Dermis microvascular lymphatic vessel endothelial cell (primary cell): ENCODE measurements at places on chromosomes 7 and 10. TPM values are rescaled to one million over a fixed set of nuclear protein-coding genes. Genes with fewer than 3 reads are reported as not detected.

DNA sequence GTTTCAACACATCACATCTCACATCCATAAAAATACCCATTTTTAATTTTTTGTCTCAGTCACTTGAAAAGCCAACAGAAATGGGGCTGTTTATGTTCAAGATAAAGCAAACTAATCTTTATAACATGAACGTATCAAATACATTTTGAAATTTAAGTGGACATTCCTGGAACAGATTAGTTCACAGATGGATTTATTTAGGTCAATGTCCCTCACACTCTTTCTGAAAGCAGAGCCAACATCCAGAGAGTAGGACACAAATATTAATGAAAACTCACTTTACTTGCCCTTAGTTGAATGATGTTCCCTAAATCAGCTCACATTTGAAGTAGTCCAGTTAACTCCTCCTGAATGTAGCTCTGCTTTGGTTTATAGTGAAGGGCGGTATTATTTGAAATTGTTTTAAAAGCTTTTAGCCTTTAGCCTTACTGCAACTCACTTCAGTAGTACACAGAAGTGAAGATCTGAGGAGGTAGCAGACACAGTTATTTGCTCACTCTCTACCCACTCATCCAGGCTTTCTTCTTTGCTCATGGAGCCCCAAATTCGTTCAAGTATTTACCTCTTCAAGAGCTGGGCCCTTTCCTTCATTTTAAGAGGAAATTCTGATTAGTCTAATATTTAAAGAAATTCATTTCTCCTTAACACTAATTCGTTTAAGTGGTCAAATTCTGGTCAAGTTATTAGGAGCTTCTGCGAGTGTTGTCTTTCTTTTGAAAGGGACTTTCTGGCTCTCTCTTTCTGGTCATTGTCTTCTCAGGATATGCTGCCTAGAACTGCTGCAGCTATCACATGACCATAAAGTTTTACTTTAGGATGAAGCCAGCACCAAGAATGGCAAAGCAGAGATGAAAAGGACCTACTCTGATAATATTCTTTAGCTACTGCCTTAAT is 180.6 kb upstream of the AGR3 start:
- no peak for DNase-seq

DNA sequence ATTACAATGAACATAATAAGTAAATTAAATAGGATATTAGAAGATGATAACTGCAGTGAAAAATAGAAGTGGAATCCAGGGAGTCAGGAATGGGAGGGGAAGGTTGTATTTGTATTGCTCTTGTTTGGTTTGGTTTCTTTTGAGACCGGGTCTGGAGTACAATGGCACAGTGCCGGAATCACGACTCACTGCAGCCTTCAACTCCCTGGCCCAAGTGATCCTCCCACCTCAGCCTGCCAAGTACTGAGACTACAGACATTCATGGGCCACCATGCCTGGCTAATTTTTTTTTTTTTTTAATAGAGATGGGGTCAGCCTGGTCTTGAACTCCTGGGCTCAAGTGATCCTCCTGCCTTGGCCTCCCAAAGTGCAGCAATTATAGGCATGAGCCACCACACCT is 59.9 kb upstream of the LRRC4 start:
- no peak for DNase-seq

GRCh38 chr7:149627911-149628310 is 130.3 kb upstream of the ZNF746 start:
- DNase-seq = no peak

DNA sequence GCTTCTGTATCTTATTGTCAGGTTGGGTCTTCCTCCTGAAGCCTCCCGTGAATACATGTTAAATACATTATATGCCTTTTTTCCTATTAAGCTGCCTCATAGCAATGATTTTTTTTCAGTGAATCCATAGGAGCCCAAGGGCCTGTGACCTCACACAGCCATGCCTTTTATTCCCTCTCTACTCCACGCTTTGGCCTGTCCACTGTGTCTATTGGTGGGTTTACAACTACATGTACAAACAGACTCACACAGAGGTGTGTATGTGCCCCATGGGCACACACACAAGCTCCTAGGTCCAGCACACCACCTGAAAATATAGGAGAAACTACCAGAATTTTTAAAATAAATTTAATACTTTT is 560.4 kb downstream of the IPMK start:
- no peak for DNase-seq

Gene C7orf57
- total RNA-seq = under 0.01 TPM in 1 of 2 replicates, not detected in the other

DNA sequence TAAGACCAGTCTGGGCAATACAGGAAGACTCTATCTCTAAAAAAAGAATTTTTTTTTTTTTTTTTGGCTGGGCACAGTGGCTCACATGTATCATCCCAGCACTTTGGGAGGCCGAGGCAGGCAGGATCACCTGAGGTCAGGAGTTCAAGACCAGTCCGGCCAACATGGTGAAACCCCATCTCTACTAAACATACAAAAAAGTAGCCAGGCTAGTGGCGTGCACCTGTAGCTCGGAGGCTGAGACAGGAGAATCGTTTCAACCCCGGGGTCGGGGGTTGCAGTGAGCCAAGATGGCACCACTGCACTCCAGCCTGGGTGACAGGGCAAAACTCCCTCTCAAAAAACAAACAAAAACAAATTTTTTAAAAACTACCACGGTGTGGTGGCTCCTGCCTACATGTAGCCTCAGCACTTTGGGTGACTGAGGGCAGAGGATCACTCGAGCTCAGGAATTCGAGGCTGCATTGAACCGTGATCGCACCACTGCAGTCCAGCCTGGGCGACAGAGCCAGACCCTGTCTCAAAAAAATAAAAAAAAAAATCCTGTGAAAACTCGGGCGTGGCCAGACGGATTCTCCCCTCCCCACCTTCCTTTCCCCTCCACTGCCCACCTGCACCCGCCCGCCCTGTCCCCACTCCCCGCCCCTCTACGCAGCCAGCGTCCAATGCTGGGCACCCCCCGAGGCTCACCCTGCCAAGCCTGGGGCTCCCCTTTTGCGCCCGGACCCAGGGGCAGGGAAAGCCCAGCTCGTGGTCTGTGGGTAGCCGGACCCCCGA is 745 bp upstream of the ORAI2 start:
- no peak for DNase-seq

GRCh38 chr10:46053534-46054434 is 7.7 kb upstream of the MSMB start:
- DNase-seq = no peak

DNA sequence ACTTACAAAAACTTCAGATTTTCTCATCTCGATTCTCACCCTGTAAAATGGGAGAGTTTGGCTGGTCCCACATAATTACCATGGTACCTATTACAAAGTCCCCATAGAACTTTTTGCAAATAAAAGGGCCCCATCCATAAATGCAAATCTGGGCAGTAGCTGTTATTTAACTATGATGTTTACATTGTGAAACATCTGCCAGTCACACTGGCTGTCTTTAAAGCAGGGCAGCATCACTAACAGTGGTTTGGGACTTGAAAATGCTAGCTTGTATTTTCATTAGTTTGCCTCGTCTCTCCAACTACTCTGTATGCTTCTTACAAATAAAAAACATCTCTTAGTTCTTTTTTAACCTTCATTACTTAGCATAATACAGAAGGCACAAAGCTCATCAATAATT is 240.7 kb downstream of the FZD1 start:
- DNase-seq = no peak

GRCh38 chr10:51510231-51510630 is 189.2 kb downstream of the CSTF2T start:
- no peak for DNase-seq

DNA sequence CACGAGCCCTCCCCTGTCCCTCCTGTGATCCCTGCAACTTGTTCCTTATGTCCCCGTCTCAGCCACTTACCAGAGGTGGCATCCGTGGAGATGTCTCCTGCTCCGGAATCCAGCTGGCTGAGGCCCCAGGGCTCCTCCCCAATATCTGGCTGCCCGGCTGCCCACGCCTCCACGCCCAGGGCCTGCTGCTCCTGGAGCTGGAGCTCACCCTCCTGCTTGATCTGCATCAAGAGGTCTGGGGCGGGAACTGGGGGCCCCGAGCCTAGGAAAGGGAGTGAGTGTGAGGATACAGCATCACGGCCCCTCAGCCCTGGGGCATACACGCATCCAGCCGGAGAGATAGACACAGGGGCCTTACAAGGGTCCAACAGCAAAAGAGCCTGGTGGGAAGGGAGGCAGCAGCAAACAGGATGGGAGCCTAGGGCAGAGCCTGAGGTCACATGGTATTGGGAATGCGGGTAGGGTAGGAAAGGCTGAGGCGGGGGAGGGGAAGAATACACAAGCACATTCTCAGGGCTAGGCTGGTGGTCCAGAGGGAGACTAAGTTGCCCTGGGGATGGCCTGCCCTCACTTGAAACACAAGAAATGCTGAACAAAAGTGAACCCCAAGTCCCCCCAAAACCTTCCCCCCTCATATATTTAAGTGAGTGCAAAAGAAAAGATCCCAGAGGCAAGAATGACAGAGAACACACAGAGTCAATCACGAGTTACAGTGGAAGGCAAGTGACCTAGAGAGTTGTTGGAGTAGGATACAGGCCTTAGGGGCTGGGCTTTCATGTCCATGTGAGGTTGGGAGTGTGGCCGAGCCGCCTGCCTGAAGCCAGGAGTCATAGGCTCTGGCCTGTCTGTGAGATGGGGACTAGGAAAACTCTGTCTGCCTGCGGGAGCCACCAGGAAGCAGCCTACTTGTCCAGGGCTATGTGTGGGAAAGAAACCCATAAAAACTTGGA is 16.9 kb upstream of the ZNF777 start:
- DNase-seq = no peak

DNA sequence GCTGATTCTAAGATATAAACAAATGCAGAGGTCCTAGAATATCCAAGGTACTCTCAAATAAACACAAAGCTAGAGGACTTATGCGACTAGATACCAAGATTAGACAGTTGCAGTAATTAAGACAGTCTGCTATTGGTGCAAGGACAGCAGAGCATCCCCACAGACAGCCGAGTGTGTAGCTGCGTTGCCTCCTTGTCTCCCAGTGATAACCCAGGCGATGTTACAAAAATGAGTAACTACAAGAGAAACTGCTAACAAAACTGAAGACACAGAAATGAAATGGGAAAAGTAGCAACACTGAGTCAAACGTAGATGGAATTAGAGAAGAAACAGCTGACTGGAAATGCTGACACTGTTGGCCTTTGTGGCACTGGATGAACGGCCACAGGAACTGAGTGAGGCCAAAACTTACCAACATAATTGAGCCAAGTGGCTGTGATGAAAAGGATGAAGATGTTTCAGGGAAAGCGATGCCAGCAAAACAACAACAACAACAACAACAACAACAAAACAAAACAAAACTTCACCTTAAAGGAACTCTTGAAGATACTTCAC is 54.3 kb downstream of the BAIAP2L1 start:
- no peak for DNase-seq

Gene NEUROG3
- not detected in 2 replicates for total RNA-seq

Gene ZNF425
- total RNA-seq = 1.5 and 2.5 TPM in 2 replicates

Gene CACUL1
- 22.1 and 25.0 TPM in 2 replicates for total RNA-seq

Gene GDF2
- total RNA-seq = not detected in 2 replicates

DNA sequence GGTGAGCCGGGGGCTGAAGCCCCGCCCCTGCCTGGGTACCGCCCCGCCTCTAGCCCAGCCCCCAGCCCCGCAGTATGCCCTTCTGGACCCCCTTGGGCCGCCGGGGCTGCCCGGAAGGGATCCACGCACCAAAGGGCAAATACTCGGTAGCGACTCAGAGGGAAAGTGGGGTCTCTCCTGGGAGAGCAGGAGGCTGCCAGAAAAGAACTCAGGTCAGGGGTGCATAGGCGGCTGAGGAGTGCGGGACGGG is 796 bp downstream of the FBXL15 start:
- DNase-seq = no peak

GRCh38 chr10:74988832-74989561 is 122.5 kb upstream of the SAMD8 start:
- DNase-seq = peak; percentile 8

Gene DYNC1I1
- 11.4 and 14.0 TPM in 2 replicates for total RNA-seq
